ENCODE measurements at places on chromosomes 16 and 17.

DNA sequence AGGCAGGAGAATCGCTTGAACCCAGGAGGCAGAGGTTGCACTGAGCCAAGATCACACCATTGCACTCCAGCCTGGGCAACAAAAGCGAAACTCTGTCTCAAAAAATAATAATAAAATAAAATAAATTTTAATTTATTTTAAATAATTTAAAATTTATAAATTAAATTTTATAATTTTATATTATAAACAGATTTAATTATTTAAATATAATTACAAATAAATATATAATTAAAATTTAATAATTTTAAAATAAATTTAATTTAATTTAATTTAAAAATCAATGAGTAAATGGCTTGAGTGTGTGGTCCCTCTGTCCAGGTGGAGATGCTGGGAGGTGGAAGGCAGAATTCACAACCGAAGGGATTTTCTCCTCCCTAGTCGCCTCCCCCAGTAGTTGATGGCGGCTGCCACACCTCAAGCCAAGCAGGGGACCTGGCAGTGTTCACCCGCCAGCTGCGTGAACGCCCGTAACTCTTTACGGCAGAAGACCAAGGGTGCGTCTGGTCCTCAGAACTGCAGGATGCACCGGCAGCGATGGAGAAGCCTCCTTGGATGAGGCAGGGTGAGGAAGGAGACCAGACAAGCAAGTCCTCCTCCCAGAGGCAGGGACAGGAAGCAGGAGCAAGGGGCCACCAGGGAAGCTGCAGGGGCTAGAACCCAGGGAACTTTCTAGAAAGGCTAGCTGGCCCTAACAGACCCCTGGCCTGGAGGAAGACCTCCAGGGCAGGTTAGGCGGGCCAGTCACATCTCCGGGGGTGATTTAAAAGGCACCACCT is 22.9 kb upstream of the KRT17 start:
- DNase-seq: no peak

DNA sequence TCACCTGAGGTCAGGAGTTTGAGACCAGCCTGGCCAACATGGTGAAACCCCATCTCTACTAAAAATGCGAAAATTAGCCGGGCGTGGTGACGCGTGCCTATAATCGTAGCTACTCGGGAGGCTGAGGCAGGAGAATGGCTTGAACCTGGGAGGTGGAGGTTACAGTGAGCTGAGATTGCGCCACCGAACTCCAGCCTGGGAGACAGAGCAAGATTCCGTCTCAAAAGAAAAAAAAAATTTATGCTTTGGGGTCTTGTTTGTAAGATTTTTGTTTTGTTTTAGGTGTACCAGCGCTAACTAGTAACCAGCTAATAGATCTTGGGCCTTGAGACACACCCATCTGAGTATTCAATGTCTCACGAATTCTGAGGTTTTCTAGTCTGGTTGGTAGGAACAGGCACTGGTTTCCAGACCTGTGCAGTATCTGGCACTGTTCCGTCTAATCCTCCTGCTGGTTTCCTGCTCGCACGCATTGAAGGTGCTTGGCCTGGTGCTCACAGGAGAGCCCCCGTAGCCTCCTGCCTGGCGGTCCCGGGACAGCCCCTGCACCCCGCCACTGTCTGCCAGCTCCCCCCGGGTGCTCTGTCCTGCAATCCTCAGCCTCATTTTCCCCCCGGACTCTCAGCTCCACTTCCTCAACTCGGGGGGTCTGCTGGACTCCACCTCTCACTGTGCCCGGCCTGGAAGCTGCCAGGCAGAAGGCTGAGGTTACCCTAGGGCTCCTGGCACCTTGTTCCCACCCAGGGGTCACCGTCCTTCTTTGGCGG is 10.6 kb upstream of the DUS1L start:
- no peak for DNase-seq

DNA sequence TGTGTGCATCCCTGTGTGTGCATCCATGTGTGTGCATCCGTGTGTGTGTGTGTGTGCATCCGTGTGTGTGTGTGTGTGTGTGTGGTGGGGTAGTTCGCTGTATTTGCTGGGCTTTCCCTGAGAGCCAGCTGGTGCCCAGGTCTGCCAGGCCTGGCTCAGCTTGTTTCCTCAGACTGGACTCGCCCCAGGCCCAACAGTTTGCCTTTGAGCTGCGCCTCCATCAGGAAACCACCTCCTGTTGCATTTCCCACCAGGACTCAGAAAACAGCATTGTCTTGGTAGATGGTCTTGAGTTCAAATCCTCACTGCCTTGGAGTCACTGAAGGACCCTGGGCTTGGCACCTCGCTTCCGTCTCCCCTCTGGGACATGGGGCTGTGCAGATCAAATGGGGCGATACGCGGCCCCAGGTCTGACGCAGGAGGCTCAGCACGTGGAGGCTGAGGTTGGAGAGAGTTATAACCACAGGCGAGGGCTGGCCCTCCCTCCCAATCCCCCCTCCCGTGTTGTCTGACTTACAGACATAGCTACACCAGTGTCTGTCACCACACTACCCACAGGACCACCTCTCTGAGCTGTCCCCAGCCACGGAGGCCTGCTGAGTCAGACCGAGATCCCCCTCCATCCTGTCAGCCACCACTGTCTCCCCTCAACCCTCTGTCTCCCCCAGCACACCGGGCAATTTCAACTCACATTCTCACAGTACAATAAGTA is 4.7 kb downstream of the ITGAE start:
- DNase-seq: no peak

DNA sequence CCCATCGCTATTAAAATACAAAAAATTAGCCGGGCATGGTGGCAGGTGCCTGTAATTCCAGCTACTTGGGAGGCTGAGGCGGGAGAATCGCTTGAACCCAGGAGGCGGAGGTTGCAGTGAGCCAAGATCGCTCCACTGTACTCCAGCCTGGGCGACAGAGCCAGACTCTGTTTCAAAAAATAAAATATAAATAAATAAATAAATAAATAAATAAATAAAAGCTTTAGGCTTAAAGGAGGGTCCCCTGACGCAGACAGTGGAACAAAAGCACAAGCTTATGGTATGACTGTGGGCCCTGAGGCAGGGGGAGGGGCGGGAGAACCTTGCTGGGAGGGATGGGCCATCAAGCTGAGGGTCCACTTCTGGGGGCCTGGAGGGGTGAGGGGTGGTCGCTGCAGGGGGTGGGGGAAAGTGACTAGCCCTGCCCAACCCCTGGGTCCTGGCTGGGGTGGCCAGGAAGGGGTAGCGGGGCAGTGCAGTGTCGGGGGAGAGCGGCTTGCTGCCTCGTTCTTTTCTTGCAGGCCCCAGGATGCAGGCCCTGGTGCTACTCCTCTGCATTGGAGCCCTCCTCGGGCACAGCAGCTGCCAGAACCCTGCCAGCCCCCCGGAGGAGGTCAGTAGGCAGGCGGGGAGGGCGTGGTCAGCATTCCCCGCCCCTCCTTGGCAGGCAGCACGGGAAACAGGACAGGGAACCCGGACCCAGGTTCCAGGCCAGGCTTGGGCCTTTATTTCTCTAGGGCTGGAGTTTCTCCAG is 4.7 kb downstream of the SERPINF1 start:
- no peak for DNase-seq
